HT1080 (cell line): ENCODE measurements at places on chromosomes 7 and 10. TPM values are rescaled to one million over a fixed set of nuclear protein-coding genes. Genes with fewer than 3 reads are reported as not detected.

- no peak for DNase-seq
These were observed 4.7 kb downstream of the PPP1R9A start for GRCh38 chr7:94912085-94912484.

DNA sequence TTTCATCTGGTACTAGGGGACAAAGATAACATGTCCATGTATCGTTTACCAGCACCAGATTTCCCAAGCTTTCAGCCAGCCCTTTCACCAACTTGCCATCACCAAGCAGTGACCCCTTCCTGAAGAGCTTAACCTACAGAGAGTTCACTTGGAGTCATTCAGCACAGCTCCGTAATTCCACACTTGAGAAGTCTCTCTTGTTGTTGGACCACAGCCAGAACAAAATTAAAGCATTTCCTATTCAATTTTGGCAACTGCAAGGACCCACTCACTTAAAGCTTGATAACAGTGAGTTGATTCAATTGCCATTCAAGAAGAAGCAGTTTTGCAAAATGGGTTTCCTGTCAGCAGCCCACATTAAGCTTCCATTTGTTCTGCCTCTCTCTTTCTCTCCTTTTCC lies 88.5 kb upstream of the LRRTM3 start:
- no peak for DNase-seq

DNA sequence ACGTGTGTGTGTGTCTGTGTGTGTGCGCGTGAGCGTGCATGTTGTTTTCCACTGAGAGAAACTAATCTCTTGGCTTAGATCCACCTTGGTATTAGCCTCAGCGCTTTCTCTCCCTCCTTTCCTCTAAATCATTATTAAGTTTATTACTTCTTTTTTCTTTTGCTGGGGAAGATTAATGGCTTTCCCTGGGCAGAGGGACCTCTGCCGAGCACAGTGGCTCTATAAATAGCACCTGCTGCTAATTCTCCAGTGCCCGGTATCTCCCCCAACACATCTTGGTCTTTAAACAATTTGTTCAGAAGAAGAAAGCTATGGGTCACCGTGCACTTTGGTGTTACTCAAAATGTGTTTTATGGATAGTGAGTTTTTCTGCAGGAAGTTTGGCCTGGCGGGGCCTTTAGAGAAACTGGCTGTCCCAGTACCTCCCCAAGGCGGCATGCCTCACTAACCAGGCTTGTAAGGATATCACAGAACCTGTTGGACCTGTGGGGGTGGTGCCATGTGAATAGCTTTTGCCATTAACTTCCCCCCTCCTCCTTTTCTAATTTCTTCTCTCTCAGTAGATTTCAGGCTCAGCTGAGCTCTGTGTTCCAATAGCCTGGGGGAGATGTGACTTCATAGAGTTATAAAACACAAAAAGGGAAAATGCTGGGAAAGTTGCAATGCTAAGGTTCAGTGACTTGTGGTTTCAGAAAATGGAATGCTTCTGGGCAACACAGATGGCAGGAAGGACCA lies 70.1 kb upstream of the RAB11FIP2 start:
- DNase-seq = no peak

DNA sequence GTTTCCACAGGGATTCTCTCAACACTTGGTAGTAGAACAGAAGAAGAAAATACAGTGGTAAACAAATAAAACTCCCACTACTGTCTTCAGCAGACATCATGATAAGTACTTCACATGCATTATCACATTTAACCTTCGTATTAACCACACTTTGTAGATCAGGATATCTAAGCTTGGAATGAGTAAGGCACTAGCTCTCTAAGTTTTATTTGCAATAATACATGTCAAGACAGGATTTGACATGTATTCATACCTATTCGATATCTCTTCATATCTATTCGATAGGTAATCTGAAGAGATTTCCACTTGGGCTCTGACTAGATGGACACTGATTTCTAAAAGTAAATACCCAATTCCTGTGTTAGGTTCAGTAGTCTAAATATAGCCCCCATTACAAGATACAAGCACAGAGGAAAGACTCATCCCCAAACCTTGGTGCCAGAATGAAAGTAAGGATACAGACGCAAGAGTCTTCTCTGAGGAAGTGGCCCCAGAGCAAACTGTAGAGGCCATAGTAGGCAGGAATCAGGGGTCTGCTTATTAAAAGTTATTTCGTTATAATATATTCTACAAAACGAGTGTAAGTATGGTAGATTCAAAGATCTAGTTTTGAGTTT lies 58.4 kb downstream of the FOXP2 start:
- DNase-seq = no peak

DNA sequence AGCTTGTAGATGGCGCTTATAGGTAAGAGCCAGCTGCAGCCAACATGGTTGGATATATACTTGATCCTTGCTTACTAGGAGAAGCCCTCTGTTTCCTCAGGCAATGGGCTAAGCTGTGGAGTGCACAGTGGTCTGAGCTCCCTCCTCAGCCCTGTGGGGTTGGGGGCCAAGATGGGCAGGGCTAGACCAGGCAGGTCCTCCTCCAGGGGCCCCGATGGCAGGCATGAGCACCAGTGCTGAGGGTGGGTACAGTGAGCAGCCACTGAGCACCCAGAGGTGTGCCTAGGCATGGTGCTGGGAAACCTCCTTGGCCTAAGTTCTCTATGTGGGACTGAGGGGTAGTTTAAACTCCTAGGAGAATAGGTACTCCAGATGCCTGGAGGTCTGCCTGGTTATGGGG lies 680.2 kb downstream of the SUGCT start:
- DNase-seq = no peak

GRCh38 chr7:18455606-18456005 lies 39.9 kb upstream of the HDAC9 start:
- no peak for DNase-seq

GRCh38 chr10:56623064-56623463 lies 262.0 kb upstream of the ZWINT start:
- no peak for DNase-seq

GRCh38 chr7:106640368-106641141 lies 20.4 kb downstream of the CCDC71L start:
- no peak for DNase-seq

DNA sequence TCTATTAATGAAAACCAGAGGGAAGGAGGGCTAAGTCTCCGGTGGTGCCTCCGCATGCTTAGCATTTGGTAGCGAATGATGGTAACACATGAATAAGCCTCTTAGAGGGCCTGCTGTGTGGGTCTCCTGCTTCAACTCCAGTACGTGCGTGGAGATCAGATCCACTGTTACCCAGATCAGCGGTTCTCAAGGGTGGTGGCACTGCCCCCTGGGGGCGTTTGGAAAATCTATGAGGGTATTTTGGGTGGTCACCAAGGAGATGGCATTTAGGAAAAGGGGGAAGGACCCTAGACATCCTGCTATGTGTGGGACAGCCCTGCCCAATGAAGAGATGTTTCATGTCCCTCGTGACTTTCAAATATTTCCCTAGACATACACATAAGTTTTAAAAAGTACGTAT lies 57.1 kb upstream of the TM9SF3 start:
- no peak for DNase-seq

- DNase-seq = no peak
These were observed 72.9 kb downstream of the NPY start for GRCh38 chr7:24356718-24357386.

DNA sequence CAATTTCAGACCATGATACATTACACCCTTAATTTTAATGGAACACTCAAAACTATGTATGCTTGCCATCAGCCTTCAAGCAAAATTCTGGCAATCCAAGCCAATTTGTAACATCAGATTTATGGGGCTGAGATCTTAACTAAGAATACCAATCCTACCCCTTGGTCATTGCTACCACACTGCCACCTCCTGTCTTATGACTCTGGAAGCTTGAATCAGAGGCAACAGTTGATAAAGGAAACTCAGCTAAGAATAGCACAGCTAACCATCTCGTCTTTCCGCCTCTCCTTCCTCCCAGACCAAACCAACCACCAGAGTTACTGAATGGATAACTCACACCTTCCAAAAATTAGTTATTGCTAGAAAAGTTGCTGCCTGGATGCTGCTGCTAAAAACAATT lies 7.4 kb downstream of the IGF2BP3 start:
- no peak for DNase-seq

DNA sequence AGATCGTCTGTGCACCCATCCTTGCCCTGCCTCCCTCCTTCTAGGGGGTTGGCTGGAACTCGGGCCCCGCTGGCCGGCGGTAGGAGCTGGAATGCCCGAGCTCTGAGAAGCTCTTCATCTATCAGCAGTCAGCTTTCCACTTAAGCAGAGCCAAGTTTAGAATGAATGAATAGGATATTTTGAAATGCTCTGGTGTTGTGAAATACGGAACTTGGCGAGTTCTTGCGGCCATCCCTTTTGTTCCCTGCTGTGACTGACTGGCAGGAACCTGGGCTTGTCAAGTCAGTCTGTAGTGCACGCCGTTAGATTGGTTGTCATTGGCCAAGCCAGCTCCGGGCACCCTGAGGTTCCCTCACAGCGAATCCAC lies 33.3 kb downstream of the FOXK1 start:
- DNase-seq = no peak

CACNB2 gene
- 0.03 TPM in 1 of 2 replicates, not detected in the other for total RNA-seq

SPDYE5 gene
- total RNA-seq = not detected in 2 replicates

PDE6C gene
- total RNA-seq = not detected in 2 replicates

ENKUR gene
- 0.26 and 0.53 TPM in 2 replicates for total RNA-seq

XRCC2 gene
- 10.5 and 10.9 TPM in 2 replicates for total RNA-seq
